ENCODE measurements at places on chromosomes 2 and 18. TPM values are rescaled to one million over a fixed set of nuclear protein-coding genes. Genes with fewer than 3 reads are reported as not detected.

The LYPD6 gene
- 5.6 TPM for total RNA-seq

The ITGA6 gene
- total RNA-seq: 184 TPM

GRCh38 chr2:44705876-44706480 lies 235.5 kb upstream of the SIX3 start:
- DNase-seq: no peak

DNA sequence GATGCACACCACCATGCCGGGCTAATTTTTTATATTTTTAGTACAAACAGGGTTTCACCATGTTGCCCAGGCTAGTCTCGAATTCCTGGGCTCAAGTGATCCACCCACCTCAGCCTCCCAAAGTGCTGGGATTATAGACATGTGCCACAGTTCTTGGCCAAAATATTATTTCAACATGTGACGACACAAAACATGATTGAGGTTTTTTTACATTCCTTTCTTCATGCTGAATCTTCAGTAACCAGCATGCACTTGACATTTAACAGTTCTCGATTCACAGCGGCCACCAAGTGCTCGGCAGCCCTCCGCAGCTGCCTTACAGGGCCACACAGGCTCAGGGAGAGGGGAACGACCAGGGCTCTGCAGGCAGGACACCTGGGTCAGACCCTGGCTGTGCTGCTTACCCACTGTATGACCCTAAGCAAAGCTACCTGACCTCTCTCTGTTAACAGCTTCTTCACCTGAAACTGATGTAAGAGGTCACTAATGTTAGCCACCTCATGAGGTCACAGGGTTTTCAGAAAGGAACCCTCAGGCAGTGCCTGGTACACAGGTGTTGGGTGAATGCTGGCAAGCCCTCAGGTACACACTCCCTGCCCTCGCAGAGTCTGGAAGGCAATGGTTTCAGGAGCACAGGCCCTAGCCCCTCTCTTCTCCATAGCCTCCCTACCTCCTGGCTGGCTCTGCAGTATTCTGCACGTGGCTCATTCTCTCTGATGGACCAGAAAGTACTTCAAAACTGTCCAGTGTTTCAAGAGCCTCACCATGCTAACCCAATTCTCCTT lies 25.7 kb downstream of the TUBB6 start:
- no peak for DNase-seq

The CRACDL gene
- 0.09 TPM for total RNA-seq

The ARHGAP25 gene
- 3.1 TPM for total RNA-seq

The VWC2L gene
- total RNA-seq: not detected

The C2orf78 gene
- total RNA-seq: not detected

DNA sequence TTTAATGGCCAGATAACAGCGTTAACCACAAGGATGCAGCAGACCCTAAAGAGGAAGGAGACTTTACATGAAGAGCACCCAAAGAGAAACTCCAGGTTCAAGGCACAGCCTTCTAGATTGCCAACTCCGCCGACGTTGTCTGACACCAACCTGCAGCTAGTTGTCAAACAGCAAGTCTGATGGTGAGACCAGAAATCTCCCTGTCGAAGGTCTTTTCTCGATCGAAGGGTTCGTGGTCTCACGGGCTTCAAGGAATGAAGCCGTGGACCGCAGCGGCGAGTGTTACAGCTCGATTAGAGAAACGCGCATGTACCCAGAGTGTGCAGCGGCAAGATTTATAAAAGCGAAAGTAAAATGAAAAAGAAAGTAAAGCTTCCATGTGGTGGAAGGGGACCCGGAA lies 656.3 kb downstream of the XIRP2 start:
- no peak for DNase-seq
